Thymus (tissue), 14 donors: ENCODE measurements at places on chromosomes 3 and 15. TPM values are rescaled to one million over a fixed set of nuclear protein-coding genes. Genes with fewer than 3 reads are reported as not detected.

DNA sequence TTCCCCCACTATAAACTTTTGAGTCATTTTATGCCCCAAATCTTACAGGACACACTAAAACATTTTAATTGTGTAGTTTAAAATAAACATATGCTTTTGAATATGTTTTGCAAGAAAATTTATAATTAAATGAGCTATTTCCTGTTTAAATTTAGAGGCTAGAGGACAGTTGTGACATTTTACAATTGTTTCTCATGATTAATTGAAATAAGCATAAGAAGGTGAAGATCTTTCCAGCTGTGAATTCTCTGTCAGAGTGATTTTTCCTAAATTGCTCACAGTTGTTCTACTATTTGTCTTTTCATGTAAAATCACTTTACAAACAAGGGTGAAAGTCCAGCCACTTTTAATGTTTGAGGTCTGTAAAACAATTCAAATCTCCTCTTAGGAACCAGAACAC lies 892.3 kb downstream of the CADM2 start:
- H3K4me3 ChIP-seq, result no peak overlapping the region
- H3K27ac ChIP-seq, result no peak overlapping the region
- H3K4me1 ChIP-seq, result no peaks in the 10 kb centered on the region
- no peaks in the 10 kb centered on the region for H3K27me3 ChIP-seq
- no peak for DNase-seq

DNA sequence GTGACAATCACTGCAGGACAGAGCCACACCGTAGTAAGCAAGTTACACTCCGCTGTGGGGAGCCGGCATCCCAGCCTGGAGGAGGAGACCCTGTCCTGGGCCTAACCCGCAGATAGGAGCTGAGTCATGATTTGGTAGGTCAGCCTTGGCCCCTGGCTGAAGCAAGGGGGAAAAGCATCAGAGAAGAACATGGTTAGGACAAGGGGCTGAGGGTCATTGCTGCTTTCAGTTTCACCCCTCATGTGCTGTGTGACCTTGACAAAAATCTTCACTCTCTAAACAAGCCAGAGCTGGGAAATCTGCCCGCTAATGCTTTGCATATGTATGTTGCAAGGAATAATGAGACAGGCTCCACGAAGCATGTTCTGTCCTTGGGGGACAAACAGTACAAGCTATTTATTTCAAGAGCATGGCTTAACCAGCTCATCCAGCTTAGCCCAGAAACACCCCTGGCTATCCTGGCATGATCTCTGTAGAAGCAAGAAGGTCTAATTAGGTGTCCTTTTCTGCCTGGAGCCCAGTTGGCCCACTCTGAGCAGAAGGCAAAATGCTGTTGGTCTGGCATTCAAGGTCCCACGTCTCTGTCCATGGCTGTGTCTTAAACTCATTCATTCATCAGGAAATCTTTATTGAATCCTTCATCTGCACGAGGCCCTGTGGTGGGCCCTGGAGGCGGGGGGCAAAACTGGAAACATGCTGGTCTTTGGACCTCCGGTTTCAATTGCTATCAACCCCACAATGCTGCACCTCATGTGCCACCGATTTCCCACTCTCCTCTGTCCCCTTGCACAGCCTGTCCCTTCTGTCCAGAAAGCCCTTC lies 221.3 kb upstream of the LYSMD4 start:
- H3K36me3 ChIP-seq, result no peaks in the 10 kb centered on the region
- no peaks in the 10 kb centered on the region for H3K27me3 ChIP-seq

- no peak overlapping the region for H3K4me3 ChIP-seq
- H3K4me1 ChIP-seq, result no peaks in the 10 kb centered on the region
- no peaks in the 10 kb centered on the region for H3K27me3 ChIP-seq
- DNase-seq, result no peak
Observed at GRCh38 chr3:192825657-192826200, 91.9 kb downstream of the MB21D2 start.

DNA sequence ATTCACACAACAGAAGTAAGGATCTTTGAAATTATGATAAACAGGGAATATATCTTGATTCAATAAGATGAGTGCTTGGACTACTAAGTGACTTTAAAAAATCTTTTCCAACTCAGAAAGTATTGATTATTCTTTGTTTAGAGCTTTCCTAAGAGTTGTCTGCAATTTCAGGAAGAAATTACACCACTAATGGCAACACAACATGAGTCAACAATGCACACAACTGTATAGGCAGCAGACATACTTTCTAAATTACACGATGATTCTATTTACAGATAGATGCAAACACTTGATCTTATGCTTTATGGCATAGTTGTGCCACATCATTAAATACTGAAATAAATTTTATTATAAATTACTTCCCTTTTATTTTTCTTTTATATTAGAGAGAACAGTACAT lies 4.4 kb downstream of the NAA50 start:
- H3K27ac ChIP-seq, result no peak overlapping the region
- H3K27me3 ChIP-seq, result no peaks in the 10 kb centered on the region
- peaks cover 3% of the 10 kb centered on the region for H3K4me1 ChIP-seq
- H3K36me3 ChIP-seq, result no peaks in the 10 kb centered on the region
- H3K4me3 ChIP-seq, result no peak overlapping the region

DNA sequence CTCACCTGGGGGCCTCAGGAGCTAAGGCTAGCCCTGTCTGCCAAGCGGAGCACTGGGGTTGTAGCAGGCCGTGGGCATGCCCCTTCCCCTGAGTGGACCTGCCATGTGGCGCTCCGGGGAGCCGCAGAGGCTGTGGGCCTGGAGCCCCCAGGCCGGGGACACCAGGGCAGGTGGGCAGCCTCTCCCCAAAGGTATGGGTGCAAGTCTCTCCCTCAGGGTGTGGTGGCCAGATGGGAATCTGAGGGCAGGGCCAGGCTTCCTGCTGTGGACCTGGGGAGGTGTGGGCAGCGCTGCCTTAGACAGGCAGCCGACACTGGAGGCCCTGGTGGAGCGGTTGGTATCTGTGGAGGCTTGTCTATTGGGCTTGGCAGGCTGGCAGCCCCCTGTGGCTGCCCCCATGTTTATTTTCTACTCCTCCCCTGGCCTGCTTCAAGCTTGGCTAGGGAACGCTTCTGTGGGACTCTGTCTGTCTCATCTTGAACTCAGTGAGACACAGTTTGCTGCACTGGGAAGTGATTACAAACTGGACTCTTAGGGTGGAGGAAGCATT lies 5.9 kb downstream of the ACVR2B start:
- H3K36me3 ChIP-seq, result peaks cover 4% of the 10 kb centered on the region
- peaks cover 37% of the 10 kb centered on the region for H3K4me1 ChIP-seq
- no peaks in the 10 kb centered on the region for H3K27me3 ChIP-seq
- no peak overlapping the region for H3K27ac ChIP-seq
- H3K4me3 ChIP-seq, result no peak overlapping the region
- DNase-seq, result no peak

MEGF11 gene
- 0.28 TPM for total RNA-seq

FSIP1 gene
- total RNA-seq, result 0.76 TPM

DNA sequence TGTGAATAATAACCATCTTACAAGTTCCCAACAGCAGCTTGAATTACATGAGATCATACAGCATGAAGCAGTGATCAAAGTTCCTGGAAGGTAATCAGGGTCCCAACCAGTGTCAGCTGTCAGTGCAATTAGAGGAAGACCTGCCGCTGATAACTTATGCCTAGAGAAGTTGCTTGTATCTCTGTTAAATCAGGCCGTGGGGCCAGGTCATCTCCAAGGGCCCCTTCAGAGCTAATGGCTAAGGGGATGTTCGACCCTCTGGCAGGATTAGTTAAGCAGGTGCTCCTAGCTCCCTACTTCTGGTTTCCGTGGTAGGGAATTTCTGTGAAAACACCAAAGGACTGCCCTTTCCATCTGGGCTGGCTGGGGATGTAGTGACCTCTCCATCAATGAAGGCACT lies 251.0 kb downstream of the FAM43A start:
- H3K27ac ChIP-seq, result no peak overlapping the region
- DNase-seq, result no peak
- no peaks in the 10 kb centered on the region for H3K4me1 ChIP-seq

GRCh38 chr15:85555875-85556617 lies 175.6 kb downstream of the AKAP13 start:
- H3K27ac ChIP-seq, result no peak overlapping the region
- peaks cover 5% of the 10 kb centered on the region for H3K4me1 ChIP-seq
- H3K4me3 ChIP-seq, result no peak overlapping the region
- H3K36me3 ChIP-seq, result no peaks in the 10 kb centered on the region
- H3K27me3 ChIP-seq, result no peaks in the 10 kb centered on the region

DNA sequence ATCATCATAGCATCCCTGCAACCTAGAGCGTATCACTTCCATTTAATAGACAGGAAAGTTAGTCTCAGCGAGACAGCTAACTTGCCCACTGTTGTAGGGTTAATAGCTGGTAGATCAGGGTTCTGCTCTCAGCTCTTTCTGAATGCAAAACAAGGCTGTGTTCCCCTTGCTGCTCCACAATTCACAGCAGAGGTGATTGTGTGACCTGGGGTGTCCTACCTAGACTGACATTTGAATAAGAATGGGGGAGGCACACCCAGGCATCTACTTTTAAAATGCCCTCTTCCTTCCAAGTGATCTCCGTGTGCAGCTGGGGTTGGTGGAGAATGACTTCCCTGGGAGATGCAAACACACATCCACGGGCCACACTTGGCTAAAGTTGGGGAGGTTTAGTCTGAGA lies 43.0 kb upstream of the CACNA2D3 start:
- H3K27me3 ChIP-seq, result no peaks in the 10 kb centered on the region
- no peak for DNase-seq
- no peak overlapping the region for H3K4me3 ChIP-seq

GRCh38 chr3:170560717-170561382 lies 25.0 kb downstream of the SLC7A14 start:
- H3K4me1 ChIP-seq, result no peaks in the 10 kb centered on the region
- H3K27ac ChIP-seq, result no peak overlapping the region
- no peaks in the 10 kb centered on the region for H3K27me3 ChIP-seq
- H3K4me3 ChIP-seq, result no peak overlapping the region
- DNase-seq, result no peak

DNA sequence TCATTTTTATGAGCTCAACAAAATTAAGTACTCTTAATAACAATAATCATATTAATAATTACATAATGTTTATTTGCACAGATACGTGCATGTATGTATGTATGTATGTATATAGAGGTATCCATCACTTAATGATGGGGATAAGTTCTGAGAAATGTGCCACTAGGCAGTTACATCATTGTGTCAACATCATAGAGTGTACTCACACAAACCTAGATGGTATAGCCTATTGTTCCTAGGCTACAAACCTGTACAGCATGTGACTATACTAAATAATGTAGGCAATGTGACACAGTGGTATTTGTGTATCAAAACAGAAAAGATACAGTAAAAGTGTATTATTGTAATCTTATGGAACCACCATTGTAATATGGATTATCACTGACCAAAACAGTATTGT lies 874.7 kb upstream of the GBE1 start:
- no peak for DNase-seq
- H3K27ac ChIP-seq, result no peak overlapping the region
- no peaks in the 10 kb centered on the region for H3K36me3 ChIP-seq

GRCh38 chr3:29064085-29064484 lies 216.8 kb upstream of the RBMS3 start:
- H3K4me1 ChIP-seq, result no peaks in the 10 kb centered on the region
- H3K27me3 ChIP-seq, result no peaks in the 10 kb centered on the region
- H3K36me3 ChIP-seq, result no peaks in the 10 kb centered on the region
- H3K27ac ChIP-seq, result no peak overlapping the region

CILP gene
- total RNA-seq, result 0.85 TPM

GRCh38 chr3:38313695-38314094 lies 31.6 kb downstream of the SLC22A14 start:
- no peaks in the 10 kb centered on the region for H3K36me3 ChIP-seq
- no peak overlapping the region for H3K4me3 ChIP-seq
- H3K27ac ChIP-seq, result no peak overlapping the region
- H3K4me1 ChIP-seq, result no peaks in the 10 kb centered on the region
- DNase-seq, result no peak
- no peaks in the 10 kb centered on the region for H3K27me3 ChIP-seq

NEK11 gene
- total RNA-seq, result 1.8 TPM

GRCh38 chr3:54859184-54859583 lies 68.7 kb downstream of the LRTM1 start:
- no peaks in the 10 kb centered on the region for H3K4me1 ChIP-seq
- DNase-seq, result no peak
- H3K4me3 ChIP-seq, result no peak overlapping the region
- H3K36me3 ChIP-seq, result no peaks in the 10 kb centered on the region
- no peak overlapping the region for H3K27ac ChIP-seq

- H3K27me3 ChIP-seq, result no peaks in the 10 kb centered on the region
- H3K4me3 ChIP-seq, result peak overlapping the region; percentile 94
- no peak for DNase-seq
Observed at GRCh38 chr15:74906067-74906449, 593 bp downstream of the FAM219B start.

ARHGEF26 gene
- 1.3 TPM for total RNA-seq

DNA sequence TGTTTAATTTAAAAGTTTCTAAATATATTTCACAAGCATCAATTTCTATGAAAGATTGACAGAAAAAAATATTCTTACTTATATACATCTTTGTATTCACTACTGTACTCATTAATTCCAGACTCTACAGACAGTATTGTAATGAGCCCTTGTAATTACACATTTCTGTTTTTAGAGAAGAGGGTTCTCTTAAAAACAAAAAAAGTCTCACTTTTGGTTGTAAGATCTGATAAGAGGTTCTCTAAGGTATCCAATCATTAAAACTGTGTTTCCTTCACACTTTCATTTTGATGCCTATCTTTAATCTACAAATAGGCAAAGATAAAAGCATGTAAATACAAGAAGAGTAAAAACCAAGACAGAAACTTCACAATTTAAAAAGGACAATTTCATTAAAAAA lies 75.6 kb downstream of the FBXL22 start:
- H3K4me3 ChIP-seq, result no peak overlapping the region
- H3K36me3 ChIP-seq, result peaks cover 70% of the 10 kb centered on the region
- DNase-seq, result no peak
- H3K27me3 ChIP-seq, result no peaks in the 10 kb centered on the region
- no peaks in the 10 kb centered on the region for H3K4me1 ChIP-seq
- H3K27ac ChIP-seq, result no peak overlapping the region

DNA sequence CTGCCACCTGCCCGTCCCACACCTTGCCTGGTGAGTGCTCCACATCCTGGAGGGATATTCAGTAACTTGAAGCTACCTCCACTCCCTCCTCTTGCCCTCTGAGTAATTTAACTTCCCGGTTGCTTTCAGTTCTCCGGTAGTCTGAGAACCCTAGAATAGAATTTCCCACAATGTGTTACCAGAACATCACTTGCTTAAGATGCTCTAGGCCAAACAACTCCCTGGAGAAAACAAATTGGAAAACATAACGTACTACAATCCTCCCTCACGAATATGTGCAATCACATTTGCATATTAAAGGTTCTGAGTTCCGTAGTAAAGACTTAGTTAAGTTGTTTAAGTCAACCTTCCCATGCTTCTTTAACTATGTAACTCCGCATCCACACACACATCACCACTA lies 44.8 kb downstream of the SLCO2A1 start:
- H3K4me3 ChIP-seq, result no peak overlapping the region
- no peak overlapping the region for H3K27ac ChIP-seq
- DNase-seq, result no peak
- no peaks in the 10 kb centered on the region for H3K27me3 ChIP-seq

STRC gene
- 0.05 TPM for total RNA-seq

C3orf49 gene
- total RNA-seq, result not detected

- no peak overlapping the region for H3K27ac ChIP-seq
- DNase-seq, result no peak
- no peak overlapping the region for H3K4me3 ChIP-seq
- no peaks in the 10 kb centered on the region for H3K27me3 ChIP-seq
- H3K4me1 ChIP-seq, result peaks cover 56% of the 10 kb centered on the region
Observed at GRCh38 chr3:187810021-187810446, 64.8 kb upstream of the BCL6 start.
